AG09319 (cell line): ENCODE measurements at places on chromosomes 16 and 17.

DNA sequence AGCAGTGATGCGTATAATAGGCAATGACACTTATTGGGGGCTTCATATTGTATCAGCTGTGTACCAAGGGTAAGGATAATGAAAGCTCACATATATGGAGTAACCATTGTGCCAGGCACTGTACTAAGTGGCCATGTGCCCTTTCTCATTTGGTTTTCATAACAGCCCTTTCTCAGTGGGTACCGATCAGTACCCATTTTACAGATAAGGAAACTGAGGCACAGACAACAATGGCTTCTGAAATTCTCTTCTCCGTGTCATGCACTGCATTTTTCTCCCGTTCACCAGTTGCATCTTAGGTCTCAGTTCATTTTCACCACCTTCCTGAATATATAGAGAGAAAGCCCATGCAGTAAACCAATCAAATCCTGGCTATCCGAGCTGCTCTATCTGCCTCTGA is 216.7 kb upstream of the RBFOX1 start:
- DNase-seq, result no peak

DNA sequence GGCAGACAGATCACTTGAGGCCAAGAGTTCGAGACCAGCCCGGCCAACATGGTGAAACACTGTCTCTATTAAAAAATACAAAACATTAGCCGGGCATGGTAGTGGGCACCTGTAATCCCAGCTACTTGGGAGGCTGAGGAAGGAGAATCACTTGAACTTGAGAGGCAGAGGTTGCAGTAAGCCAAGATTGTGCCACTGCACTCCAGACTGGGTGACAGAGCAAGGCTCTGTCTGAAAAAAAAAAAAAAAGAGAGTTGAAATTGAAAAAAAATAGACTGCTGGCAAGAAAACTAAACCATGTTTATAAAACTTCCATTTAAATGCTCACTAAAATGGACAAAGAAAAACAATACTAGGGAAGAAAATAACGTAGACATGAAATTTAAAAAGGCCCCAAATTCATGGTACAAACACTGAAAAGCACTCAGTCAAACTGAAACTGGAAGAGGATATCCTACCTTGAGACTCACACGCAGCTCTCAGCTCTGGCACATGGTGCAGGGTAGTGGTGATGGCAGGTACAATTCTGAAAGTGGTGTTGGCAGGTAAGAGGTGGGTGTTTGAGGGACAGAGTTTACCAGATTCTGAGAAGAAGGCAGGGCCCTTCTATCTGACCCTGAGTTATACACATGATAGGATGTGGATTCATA is 19.3 kb downstream of the CNTROB start:
- no peak for DNase-seq

DNA sequence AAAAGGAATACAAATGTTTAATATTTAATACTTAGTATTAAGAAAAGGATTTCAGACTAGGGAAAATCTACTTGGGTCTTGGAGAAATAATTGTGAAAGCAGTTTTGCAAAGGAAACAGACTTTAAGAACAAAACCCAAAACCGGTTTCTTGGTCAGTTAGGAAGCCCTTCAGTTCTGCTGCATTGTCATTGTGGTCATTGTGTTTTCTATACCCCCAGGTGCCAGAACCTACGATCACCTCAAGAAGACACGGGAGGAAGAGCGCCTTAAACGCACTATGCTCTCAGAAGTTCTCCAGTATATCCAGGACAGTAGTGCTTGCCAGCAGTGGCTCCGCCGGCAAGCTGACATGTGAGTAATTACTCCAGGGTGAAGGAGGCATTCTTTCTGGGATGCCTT is 19.5 kb upstream of the DUSP14 start:
- no peak for DNase-seq

DNA sequence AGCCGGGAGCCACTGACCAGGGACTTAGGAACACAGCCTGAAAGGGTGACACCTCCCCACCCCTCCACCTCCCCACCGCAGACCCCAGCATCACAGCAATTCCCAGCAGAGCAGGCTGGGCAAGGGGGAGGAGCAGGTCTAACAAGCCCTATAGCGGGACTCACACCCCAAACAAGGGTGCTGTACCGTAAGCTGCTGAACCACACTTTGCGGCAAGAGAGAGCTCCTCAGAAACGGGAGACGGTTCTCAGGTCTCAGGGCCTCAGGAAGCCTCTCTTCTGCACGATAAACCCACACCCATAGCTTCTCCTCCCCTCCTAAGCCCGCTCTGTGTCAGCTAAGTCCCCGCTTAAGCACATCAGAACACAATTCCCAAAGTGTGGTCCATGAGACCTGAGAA is 11.7 kb upstream of the COTL1 start:
- no peak for DNase-seq

GRCh38 chr16:65961476-65962143 is 404.9 kb upstream of the CDH5 start:
- DNase-seq, result no peak

DNA sequence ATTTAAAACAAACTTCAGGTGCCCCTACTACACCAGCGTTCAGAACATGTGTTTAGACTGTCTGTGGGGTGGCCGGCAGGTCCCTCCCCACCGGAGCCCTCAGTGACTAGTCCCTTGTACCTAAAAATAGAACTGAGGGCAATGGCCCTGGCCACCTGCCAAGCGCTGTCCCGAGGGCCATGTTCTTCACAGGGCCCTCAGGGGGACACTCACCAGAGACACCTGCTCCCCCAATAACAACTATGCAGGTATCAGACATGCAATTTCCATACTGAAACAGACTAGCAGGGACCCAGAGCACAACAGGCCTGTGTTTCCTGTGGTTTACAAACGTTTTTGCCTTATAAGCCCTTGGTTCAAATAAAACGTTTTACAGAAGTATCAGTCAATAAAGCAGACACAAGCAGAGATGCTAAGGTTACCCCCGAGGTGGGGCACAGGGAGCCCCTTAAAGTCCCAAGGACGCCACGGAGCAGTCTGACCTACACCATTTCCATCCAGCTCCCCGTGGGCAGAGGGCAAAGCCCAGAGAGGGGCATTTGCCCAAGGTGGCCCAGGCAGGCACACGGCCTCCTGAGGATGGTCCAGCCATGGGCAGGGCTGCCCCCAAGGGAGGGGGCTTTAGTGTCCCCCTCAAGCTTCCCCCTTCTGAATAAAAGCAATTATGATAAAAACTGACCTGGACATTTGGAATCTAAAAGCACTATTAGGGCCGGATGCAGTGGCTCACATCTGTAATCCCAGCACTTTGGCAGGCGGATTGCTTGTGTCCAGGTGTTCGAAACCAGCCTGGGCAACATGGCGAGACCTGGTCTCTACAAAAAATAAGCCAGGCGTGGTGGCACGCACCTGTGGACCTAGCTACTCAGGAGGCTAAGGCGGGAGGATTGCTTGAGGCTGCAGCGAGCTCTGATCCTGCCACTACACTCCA is 896 bp upstream of the MYLK3 start:
- no peak for DNase-seq

GRCh38 chr16:81612351-81613163 is 166.5 kb upstream of the PLCG2 start:
- DNase-seq, result no peak

DNA sequence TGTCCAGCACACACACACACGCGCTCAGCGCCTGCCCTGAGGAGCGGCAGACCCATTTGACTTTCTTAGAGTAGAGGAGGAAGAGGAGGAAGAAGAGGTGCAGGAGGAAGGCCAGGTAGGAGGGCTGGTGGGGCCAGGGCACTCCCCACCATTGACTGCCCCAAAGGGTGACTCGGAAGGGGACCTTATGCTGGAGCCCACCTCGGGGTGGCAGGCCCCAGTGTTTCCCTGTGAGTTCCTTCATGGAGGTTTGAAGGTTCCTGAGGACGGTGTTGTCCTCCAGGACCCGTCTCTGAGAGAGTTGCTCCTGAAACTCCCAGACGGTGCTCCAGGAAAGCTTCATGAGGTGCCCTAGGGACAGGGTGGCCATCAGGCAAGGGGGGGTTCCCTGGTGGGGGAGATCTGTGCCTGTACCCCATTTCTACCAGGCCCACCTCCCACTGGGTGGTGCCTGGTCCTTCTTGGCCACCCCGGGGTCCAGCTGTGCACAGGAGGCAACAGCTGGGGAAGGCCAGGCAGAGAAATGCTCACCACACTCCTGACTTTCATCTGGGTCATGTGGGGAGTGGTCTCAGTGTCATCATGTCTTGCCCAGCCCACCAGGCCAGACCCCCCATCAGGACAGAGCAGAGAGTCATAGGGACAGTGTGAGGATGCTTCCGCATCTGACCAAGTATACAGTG is 89.5 kb downstream of the TNFRSF13B start:
- no peak for DNase-seq

GRCh38 chr17:29686993-29687590 is 64.4 kb upstream of the CORO6 start:
- no peak for DNase-seq
